ENCODE measurements at places on chromosomes 13 and 19. TPM values are rescaled to one million over a fixed set of nuclear protein-coding genes. Genes with fewer than 3 reads are reported as not detected.

DNA sequence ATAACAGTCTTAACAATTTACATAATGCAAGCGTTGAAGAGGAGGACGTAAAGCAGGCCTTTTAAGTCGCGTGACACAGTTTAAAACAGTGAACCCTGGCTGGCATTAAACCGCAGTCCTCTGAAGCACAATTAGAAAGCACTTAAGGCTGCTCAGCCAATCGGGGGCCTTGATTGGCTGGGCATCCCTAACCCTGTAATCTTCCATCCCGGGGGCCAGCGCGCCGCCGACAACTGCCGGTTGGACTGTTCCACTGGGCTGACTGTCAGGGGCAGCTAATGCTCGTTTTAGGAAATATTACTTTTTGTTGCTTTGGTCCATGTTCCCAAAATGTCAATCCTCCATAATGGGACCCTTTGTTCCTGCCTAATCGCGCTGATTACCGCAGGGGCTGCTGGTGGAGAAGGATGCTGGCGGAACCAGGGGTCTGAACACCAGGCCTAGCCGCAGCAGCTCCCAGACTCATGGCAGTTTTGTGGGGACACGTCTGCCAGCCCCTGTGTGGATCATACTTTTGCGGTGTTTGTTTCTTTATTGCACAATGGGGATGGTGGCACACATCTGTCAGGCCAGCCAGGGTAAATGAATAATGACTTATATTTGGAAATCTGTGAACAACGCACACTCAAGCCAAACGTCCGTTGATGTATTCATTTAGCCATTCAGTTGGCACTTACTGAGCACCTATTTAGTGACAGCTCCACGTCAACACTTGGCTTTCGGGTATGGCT lies 127.1 kb upstream of the SPACA7 start:
- DNase-seq = no peak
- H3K27me3 ChIP-seq = no peaks in the 10 kb centered on the region
- H3K27ac ChIP-seq = no peak overlapping the region
- no peaks in the 10 kb centered on the region for H3K4me1 ChIP-seq
- H3K4me3 ChIP-seq = no peak overlapping the region

GRCh38 chr19:33333642-33334041 lies 31.3 kb upstream of the CEBPA start:
- no peaks in the 10 kb centered on the region for H3K36me3 ChIP-seq
- no peak overlapping the region for H3K4me3 ChIP-seq
- no peaks in the 10 kb centered on the region for H3K27me3 ChIP-seq

DNA sequence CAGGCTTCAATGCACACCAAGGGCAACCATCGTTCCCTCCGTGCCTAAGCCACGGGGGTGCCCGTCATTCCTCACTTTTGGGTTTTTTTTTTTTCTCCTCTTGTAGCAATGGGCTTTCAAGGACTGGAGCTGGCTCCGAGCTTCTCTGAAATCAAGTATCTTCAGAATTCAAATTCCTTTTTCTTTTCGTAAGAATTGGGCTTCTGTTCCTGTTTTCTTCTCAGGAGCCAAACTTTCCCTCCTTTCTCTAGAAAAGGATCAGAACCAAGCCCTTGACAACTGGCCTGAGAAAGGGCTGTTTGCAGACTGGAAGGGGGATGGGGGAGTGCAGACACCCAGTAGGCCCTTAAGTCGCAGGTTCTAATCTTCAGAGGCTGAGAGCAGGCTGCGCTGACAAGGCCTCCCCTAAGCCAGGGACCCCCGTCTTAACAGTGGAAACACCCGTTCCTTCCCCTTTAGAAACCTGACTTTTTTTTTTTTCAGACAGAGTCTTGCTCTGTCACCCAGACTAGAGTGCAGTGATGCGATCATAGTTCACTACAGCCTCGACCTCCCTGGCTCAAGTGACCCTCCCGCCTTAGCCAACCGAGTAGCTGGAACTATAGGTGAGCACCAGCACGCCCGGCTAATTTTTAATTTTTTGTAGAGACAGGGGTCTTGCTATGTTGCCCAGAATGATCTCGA lies 51.6 kb downstream of the RFX2 start:
- DNase-seq = peak; percentile 49
- peaks cover 5% of the 10 kb centered on the region for H3K4me1 ChIP-seq
- H3K27ac ChIP-seq = peak overlapping the region; percentile 76
- no peak overlapping the region for H3K4me3 ChIP-seq
- no peaks in the 10 kb centered on the region for H3K27me3 ChIP-seq
- H3K36me3 ChIP-seq = no peaks in the 10 kb centered on the region

GRCh38 chr19:11534948-11535347 lies 3.7 kb upstream of the CNN1 start:
- H3K36me3 ChIP-seq = no peaks in the 10 kb centered on the region
- DNase-seq = no peak
- H3K4me1 ChIP-seq = no peaks in the 10 kb centered on the region
- peak overlapping the region; percentile 97 for H3K27ac ChIP-seq
- no peaks in the 10 kb centered on the region for H3K27me3 ChIP-seq
- H3K4me3 ChIP-seq = no peak overlapping the region

GRCh38 chr19:54572696-54573311 lies 786 bp upstream of the LILRA2 start:
- no peaks in the 10 kb centered on the region for H3K36me3 ChIP-seq
- no peaks in the 10 kb centered on the region for H3K27me3 ChIP-seq
- H3K4me3 ChIP-seq = no peak overlapping the region
- no peak overlapping the region for H3K27ac ChIP-seq
- DNase-seq = no peak

GRCh38 chr19:38470788-38471480 lies 37.4 kb downstream of the RYR1 start:
- no peaks in the 10 kb centered on the region for H3K27me3 ChIP-seq
- no peak overlapping the region for H3K4me3 ChIP-seq
- DNase-seq = no peak
- H3K36me3 ChIP-seq = no peaks in the 10 kb centered on the region
- no peak overlapping the region for H3K27ac ChIP-seq

DNA sequence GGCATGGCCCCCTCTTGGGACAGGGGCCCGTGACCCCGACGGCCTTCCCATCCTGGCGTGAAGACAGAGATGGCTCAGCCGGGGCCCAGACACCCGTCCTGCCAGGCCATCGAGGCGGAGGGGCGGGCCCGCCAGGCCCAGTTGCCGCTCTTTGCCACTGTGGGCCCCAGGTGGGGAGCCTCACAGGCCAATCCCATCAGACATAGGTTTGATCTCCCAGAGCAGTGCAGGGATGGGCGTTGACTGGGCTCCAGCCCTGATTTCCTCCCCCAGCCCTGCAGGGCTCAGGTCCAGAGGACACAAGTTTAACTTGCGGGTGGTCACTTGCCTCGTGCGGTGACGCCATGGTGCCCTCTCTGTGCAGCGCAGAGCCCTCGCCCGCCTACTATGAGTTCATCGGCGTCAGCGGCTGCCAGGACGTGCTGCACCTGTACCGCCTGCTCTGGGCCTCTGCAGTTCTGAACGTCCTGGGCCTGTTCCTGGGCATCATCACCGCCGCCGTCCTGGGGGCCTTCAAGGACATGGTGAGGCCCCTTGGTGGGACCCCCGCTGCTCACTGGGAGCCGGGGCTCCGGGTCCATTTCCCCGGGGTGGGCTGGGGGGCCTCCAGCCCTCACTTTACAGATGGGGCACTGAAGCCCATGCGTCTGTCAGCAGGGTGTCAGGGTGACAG lies 42.4 kb downstream of the TMEM255B start:
- H3K4me1 ChIP-seq = no peaks in the 10 kb centered on the region
- no peak for DNase-seq
- H3K27ac ChIP-seq = no peak overlapping the region
- H3K4me3 ChIP-seq = no peak overlapping the region

DNA sequence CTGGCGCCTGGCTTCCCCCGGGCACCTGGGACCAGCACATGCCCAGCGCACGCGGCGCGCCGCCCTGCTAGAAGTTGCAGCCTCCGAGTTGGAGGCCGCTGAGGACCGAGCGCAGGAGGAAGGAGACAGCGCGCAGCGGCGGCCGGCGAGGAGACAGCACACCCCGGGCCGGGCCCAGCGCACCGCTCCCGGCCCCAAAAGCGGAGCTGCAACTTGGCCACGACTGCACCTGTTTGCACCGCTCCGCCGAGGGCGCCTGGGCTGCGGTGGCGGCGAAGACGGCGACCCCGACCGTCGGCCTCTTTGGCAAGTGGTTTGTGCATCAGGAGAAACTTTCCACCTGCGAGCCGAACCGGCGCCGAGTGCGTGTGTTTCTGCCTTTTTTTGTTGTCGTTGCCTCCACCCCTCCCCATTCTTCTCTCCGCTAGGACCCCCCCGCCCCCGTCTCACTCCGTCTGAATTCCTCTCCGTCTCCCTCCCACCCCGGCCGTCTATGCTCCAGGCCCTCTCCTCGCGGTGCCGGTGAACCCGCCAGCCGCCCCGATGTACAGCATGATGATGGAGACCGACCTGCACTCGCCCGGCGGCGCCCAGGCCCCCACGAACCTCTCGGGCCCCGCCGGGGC lies at the start of gene SOX1:
Gene SOX1 (plus strand): TSS at position 34 of the 626 bp plus-strand sequence. CDS start 510 bp downstream, at position 544.
- no peak for DNase-seq
- peak within 1 kb of the TSS; percentile 32 for H3K4me3 ChIP-seq
- no peaks in the 10 kb centered on the region for H3K4me1 ChIP-seq
- H3K36me3 ChIP-seq = no peaks in the 10 kb centered on the region

GRCh38 chr19:7677669-7678311 lies 900 bp downstream of the MCEMP1 start:
- no peaks in the 10 kb centered on the region for H3K27me3 ChIP-seq
- H3K36me3 ChIP-seq = no peaks in the 10 kb centered on the region
- H3K4me1 ChIP-seq = no peaks in the 10 kb centered on the region
- no peak for DNase-seq
- H3K4me3 ChIP-seq = no peak overlapping the region

DNA sequence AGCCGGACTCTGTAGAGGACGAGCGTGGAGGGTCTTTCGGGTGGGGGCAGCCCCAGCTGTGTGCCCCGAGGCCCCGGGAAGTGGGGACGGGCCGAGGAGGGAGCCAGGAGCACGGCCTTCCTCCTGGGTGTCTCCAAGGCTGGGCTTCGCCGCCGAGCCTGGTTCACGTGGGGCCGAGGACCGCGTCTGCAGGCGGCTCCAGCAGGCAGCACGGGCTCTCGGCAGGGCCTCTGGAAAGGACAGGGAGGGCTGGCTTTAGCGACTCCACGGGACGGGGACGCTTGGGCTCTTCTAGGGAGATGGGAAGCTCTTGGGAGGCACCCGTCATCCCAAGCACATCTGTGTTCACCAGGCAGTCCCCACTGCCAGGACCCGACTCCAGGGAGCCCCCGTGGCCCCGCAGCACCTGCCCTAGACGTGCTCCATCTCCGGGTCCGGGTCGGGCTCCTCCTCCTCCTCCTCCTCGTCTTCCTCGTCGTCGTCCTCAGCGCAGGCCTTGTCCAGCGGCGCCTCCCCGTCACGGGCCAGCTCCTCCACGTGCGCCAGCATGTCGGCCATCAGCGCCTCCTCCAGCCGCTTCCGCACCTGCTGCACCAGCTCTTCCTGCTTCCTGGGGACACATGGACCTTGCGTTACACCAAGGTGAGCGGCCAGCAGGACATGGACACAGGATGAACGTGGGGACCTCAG lies 9.9 kb upstream of the MEX3D start:
- no peaks in the 10 kb centered on the region for H3K27me3 ChIP-seq
- H3K27ac ChIP-seq = no peak overlapping the region
- H3K4me3 ChIP-seq = no peak overlapping the region

- H3K4me3 ChIP-seq = no peak overlapping the region
- no peaks in the 10 kb centered on the region for H3K27me3 ChIP-seq
- no peaks in the 10 kb centered on the region for H3K36me3 ChIP-seq
- no peak for DNase-seq
These were observed 2172.2 kb downstream of the PCDH9 start for GRCh38 chr13:65057986-65058385.

DNA sequence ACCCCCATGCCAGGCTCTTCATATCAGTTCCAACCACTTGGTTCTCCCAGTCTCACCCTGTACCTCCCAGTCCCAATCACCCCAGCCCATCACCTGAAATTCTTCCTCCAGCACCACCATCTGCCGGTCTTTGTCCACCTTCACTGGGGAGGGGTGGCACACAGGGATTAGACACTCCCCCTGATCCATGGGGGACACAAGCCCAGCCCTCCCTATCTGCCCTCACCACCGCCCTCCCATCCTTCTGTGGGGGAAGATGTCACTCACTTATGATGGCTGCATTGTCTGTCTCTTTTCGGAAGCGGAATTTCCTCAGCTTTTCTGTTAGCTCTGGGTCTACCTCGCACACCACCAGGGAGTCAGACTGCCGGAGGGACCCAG lies 685 bp downstream of the GMFG start:
- H3K4me3 ChIP-seq = no peak overlapping the region
- no peak overlapping the region for H3K27ac ChIP-seq
- no peaks in the 10 kb centered on the region for H3K36me3 ChIP-seq

GRCh38 chr13:88701551-88701950 lies 1030.4 kb downstream of the SLITRK5 start:
- H3K4me3 ChIP-seq = no peak overlapping the region
- H3K27me3 ChIP-seq = no peaks in the 10 kb centered on the region
- no peaks in the 10 kb centered on the region for H3K4me1 ChIP-seq
- H3K36me3 ChIP-seq = no peaks in the 10 kb centered on the region
- H3K27ac ChIP-seq = no peak overlapping the region

DNA sequence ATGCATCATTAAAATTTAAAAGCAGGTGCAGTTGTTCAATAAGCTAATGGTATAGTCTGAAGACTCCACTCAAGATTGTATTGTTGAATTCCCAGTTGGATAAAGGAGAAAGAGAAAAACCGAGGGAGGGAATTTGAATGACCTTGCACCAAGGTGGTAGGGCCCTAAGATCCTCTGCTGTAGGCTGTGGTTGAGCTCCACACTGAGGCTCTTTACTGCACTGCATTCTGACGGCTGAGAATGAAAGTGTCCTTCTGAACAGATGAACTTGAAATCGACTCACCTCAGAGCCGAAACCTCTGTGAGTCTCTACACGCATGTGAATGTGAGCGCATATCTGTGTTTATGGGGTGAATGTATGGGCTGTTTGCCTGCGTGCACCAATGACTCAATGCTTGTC lies 388.9 kb upstream of the DACH1 start:
- no peaks in the 10 kb centered on the region for H3K36me3 ChIP-seq
- no peaks in the 10 kb centered on the region for H3K27me3 ChIP-seq
- H3K4me1 ChIP-seq = no peaks in the 10 kb centered on the region
- H3K4me3 ChIP-seq = no peak overlapping the region

GRCh38 chr19:44848812-44849447 lies 2.8 kb downstream of the NECTIN2 start:
- no peak overlapping the region for H3K4me3 ChIP-seq
- peak overlapping the region; percentile 71 for H3K27ac ChIP-seq
- DNase-seq = peak; percentile 78

DNA sequence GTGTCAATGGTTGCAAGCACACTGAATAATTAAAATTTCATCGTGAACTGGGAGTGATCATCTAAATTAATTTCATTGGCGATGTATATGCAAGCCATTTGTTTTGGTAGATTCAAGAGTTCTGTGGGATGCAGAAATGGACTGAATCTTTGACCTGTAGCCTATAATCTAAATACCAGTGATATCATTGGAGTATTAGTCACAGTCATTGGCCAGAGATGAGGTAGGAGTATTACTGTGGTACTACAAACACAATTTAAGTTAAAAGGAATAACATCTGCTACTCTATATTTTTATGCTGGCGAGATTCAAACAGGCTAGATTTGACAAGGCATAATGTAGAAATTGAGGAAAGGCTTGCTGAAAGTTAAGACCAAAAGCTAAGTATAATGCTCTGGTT lies 14.0 kb downstream of the FRY start:
- no peak for DNase-seq
- H3K27ac ChIP-seq = no peak overlapping the region
- H3K27me3 ChIP-seq = no peaks in the 10 kb centered on the region
- H3K4me3 ChIP-seq = no peak overlapping the region

The KIR2DL1 gene
- total RNA-seq = not detected

The ZNF792 gene
- 13.5 TPM for total RNA-seq

The RDH8 gene
- not detected for total RNA-seq

The SOX1 gene
- total RNA-seq = not detected

The FAM216B gene
- not detected for total RNA-seq

The TBXA2R gene
- total RNA-seq = 36.0 TPM

The FFAR1 gene
- total RNA-seq = not detected

The INAFM1 gene
- 48.0 TPM for total RNA-seq

The PCDH9 gene
- total RNA-seq = 6.0 TPM

The ZIC5 gene
- total RNA-seq = not detected

The CEP89 gene
- total RNA-seq = 22.6 TPM

The SHANK1 gene
- 1.4 TPM for total RNA-seq
